ENCODE measurements at places on chromosomes 7 and 10.

DNA sequence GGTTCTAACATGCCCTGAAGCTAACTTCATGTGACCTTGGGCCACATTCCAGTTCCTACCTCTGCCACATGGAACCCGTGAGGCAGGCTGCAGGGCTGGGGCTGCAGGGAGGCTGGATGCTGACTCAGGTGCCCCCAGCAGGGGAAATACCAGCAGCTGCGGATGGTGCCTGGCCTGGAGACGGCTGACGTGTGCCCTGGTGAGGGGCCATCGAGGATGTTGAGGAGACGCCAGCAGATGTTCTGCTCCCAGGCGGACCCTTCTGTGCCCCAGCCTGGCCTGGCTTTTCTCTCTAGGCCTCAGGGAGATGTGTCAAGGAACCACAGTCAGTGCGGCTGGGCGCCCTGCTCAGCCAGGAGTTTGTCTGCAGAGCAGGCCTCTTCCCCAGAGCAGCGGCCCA lies 8.8 kb downstream of the BAG3 start:
- no peaks in the 10 kb centered on the region for H3K27me3 ChIP-seq
- no peak overlapping the region for H3K4me3 ChIP-seq
- DNase-seq: no peak

- H3K27ac ChIP-seq: no peak overlapping the region
- no peak for DNase-seq
- H3K4me1 ChIP-seq: no peaks in the 10 kb centered on the region
- no peak overlapping the region for H3K4me3 ChIP-seq
- H3K27me3 ChIP-seq: no peaks in the 10 kb centered on the region
- no peaks in the 10 kb centered on the region for H3K36me3 ChIP-seq
These were observed 57.3 kb upstream of the SPOCK2 start for GRCh38 chr10:72145657-72146056.

GRCh38 chr10:62386356-62387320 lies 12.5 kb downstream of the ZNF365 start:
- H3K27me3 ChIP-seq: no peaks in the 10 kb centered on the region
- H3K4me3 ChIP-seq: no peak overlapping the region
- no peaks in the 10 kb centered on the region for H3K36me3 ChIP-seq
- H3K4me1 ChIP-seq: peaks cover 8% of the 10 kb centered on the region

DNA sequence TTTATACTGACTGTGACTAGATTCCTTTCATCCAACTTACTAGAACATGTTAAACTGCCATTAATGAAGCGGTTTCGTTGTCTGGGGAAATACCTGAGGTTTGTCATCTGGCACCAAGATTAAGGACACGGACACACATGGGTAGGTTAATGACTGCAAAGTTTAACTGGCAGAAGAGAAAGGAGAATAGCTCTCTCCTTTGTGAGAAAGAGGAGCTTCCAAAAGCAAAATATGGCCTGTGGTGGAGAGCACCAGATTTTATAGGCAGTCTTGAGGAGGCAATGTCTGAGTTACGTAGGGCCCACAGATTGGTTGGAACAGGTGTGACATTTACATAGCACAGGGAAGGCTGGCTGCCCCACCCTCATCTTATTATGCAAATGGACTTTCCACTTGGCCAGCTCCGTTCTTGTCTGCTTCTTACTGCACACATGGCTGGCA lies 1193.0 kb upstream of the CELF2 start:
- H3K4me3 ChIP-seq: no peak overlapping the region
- H3K27ac ChIP-seq: no peak overlapping the region
- no peak for DNase-seq

- no peaks in the 10 kb centered on the region for H3K4me1 ChIP-seq
- no peak overlapping the region for H3K4me3 ChIP-seq
- H3K27ac ChIP-seq: no peak overlapping the region
- no peak for DNase-seq
These were observed 232.9 kb upstream of the PHF14 start for GRCh38 chr7:10740805-10741204.

- no peak for DNase-seq
- H3K4me1 ChIP-seq: peaks cover 33% of the 10 kb centered on the region
- H3K36me3 ChIP-seq: no peaks in the 10 kb centered on the region
- H3K27me3 ChIP-seq: no peaks in the 10 kb centered on the region
These were observed 32.8 kb downstream of the CCNY start for GRCh38 chr10:35369049-35369611.

GRCh38 chr10:117135480-117136140 lies 2.5 kb downstream of the VAX1 start:
- H3K36me3 ChIP-seq: no peaks in the 10 kb centered on the region
- H3K27me3 ChIP-seq: peaks cover 100% of the 10 kb centered on the region
- DNase-seq: no peak
- H3K4me1 ChIP-seq: peaks cover 66% of the 10 kb centered on the region

All from suprapubic skin (tissue), 4 donors.